ENCODE measurements at places on chromosomes 12 and 14.

DNA sequence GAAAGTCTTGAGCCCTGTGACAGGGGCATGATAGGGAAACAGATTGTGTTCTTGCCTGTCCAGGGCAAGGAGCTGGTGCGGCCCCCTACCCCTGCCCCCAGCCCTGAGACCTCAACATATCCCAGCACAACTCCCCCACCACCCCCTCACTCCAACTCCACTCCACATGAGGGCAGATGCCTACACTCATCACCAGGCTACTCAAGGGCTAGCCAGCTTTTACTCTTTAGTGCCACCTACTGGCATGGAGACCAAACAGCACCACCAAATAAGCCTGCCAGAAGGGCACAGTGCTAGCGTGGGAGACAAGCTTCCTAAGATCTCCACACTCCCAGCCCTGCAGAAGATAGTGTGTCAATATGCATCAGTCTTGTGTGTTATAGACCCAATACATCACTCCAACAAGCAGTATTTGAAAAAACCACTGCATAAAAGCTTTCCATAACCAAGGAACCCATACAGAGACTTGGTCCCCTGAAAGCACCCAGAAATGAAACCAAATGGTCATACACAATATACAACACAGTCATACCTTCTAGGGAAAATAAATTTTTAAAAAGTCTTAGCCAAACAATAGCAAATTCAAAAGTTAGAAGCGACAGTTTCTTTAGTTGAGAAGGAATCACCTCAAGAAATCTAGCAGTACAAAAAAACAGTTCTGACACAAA lies 154.4 kb downstream of the KCNK10 start:
- peak; percentile 67 for DNase-seq

- no peak for DNase-seq
Measured at GRCh38 chr12:121872546-121873215, 14.0 kb upstream of the HPD start.

DNA sequence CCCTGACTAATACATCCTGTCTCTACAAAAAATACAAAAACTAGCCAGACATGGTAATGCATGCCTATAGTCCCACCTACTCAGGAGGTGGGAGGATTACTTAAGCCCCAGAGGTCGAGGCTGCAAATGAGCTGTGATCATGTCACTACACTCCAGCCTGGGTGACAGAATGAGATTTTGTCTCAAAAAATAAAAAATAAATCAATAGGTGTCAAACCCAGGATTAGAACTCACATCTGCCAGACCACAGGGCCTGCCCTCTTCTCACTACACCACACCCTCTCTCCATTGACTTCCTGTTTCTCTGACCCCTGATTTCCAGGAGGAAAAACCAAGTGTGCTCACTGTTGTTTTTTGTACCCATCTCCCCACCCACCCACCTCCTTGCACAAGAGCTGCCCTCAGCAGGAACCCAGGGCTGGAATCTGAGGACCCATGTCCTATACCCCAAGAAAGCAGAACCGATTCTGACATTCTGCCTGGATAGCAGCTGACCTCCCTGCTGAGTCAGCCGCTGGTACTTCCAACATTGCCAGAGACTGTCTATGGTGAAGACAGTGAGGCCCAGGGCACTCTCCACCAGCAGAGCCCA lies 6.2 kb downstream of the CMKLR1 start:
- DNase-seq, result no peak

DNA sequence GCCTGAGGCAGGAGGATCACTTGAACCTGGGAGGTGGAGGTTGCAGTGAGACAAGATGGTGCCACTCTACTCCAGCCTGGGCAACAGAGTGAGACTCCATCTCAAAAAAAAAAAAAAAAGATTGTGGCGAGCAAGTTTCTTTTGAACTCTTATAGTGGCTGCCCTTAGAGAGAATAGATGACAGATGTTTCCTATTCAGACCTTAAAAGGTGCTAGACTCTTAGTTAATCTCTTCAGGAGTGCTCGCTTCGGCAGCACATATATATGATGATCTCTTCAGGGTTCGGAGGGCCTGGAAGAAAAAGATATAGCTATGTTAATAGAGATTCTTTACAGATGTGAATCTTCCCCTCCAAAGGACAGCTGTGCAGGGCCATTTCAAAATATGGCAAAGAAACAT lies 73.1 kb upstream of the AMN1 start:
- DNase-seq, result no peak

Data from H9 (cell line).